CD4-positive, alpha-beta memory T cell (primary cell): ENCODE measurements at places on chromosomes 16 and 17. TPM values are rescaled to one million over a fixed set of nuclear protein-coding genes. Genes with fewer than 3 reads are reported as not detected.

DNA sequence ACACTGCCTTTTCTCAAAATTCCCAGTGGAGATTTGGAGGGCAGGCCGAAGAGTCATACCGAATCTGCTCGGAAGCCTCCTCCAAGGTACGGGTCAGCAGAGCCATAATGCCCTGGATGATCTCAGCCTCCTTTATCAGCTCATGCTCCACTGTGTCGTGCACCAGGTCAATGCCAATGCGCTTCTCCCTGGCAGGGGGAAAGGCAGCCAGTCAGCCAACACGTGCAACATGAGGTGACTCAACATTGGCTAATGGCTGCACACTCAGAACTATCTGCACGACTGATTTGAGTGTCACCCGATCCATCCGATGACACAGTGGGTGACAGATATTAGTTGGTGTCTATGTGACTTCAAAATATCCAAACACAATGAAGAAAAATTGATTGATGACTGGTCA, 15.8 kb downstream of the TEKT1 start:
- no peak for DNase-seq
- no peak overlapping the region for H3K4me3 ChIP-seq
- H3K27ac ChIP-seq, result no peak overlapping the region
- no peaks in the 10 kb centered on the region for H3K4me1 ChIP-seq
- H3K36me3 ChIP-seq, result no peaks in the 10 kb centered on the region

DNA sequence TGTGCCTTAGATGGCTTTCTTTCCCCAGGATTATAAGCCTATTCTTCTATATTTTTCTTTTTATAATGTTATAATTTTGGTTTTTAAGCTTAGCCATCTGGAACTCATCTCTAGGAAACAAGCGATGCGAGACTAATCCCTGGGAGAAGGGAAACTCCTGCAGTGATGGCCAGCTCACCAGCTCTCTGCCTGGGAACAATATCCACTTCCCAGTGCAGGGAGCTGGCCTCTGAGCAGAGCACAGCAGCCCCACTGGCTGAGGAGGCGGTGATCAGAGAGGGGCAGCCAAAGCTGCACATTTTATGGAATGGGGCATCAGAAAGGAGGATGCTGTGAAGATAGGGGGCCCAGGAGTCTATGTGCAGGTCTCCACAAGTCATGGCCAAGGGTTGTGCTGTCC, 183.3 kb downstream of the LGALS9B start:
- no peak overlapping the region for H3K27ac ChIP-seq
- no peaks in the 10 kb centered on the region for H3K36me3 ChIP-seq
- no peak for DNase-seq
- no peak overlapping the region for H3K4me3 ChIP-seq
- H3K4me1 ChIP-seq, result peaks cover 4% of the 10 kb centered on the region

Gene CA7
- total RNA-seq, result not detected

DNA sequence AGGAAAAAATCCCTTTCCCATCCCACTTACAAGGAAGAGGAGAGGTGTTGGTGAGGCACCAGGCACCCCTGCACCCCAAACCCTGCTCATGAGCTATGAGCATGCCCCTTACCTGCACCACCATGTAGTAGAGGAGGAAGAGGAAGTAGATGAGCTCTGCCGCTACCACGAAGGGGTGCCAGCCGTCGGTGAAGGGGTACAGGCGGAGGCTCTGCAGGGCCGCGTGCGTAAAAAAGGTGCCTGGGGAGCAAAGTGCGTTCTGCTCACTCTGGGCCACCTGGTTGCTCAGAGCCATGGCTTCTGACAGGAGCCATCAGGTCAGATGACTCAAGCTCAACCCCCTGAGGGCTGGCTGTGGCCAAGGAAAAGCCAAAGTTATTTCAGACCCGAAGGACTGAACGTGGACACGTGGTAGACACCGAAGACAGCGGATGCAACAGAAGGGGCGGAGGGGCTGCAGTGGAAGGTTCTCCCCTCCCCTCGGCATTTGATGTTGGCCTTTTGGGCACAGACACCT, 25.3 kb upstream of the GCSH start:
- no peaks in the 10 kb centered on the region for H3K36me3 ChIP-seq
- H3K4me3 ChIP-seq, result no peak overlapping the region
- no peaks in the 10 kb centered on the region for H3K27me3 ChIP-seq

Gene ATP2A1
- 0.94 TPM for total RNA-seq
